ENCODE measurements at places on chromosomes 6 and 20. TPM values are rescaled to one million over a fixed set of nuclear protein-coding genes. Genes with fewer than 3 reads are reported as not detected.

The SSTR4 gene
- polyA plus RNA-seq, result not detected

The PTCHD4 gene
- polyA plus RNA-seq, result 0.15 TPM

The SPDEF gene
- 34.8 TPM for polyA plus RNA-seq

The VGLL2 gene
- not detected for polyA plus RNA-seq
